ENCODE measurements at places on chromosomes 4 and X.
A peak's percentile ranks its signal among the peaks of the same experiment; 100 is the strongest.

DNA sequence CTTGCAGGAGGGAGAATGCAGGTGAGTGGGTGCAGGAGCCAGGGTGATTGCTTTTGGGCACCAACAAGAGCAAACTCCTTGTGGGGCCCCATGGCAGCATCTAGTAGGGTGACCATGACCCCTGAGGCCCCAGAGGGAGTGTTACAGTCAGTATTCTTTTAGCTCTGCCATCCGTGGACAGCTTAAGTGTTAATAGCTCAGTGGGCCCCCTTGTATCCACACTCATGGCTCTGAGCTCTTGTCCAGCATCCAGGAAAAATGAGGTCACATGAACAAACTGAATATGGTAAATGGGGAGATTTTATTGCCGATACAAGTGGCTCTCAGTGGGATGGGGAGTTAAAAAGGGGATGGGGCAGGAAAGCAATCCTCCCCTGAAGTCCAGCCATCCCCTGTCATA, 27.3 kb upstream of the LRCH2 start:
- DNase-seq: no peak

GRCh38 chr4:84647312-84647884, 64.5 kb downstream of the CDS1 start:
- no peak for DNase-seq

DNA sequence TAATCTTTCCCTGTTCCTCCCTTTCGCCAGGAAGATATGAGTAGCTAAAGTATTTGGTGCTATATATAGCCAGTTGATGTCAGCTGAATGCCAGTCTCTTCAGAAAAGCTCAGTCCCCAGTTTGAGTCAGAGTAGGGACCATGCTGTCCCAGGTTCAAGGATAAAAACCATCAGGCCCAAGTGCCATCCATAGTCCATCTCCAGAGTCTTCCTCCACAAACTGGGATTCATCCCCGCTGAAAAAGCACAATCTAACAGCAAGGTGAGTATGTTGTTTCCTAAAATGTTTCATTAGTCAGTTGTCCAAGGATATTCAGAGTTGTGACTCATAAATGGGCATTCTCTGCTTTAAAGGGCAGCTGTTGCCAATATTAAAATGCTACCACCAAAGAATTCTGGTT, at the start of gene MYOZ2:
MYOZ2 (plus strand) TSS at position 112 of the 401 bp plus-strand sequence. CDS start 694 bp downstream, outside the sequence.
- DNase-seq: no peak

DNA sequence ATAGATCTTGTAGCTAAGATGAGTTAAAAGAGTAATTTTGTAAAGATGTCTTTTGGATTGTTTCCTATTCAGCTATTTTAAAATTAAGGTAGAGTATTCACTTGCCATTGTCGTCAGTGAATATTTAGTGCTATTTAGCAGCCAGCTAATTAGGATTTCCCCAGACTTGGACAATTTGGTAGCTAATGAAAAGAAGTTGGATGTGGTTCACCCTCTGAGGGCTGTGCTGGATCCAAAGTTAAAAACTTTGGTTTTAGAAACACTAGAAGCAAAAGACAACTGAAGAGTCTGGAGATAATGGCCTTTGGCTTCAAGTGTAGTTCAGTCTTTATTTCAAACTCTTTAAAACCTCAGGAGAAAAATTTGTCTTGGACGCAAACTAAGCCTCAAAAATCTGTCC, 41.3 kb downstream of the ATG4A start:
- no peak for DNase-seq

DNA sequence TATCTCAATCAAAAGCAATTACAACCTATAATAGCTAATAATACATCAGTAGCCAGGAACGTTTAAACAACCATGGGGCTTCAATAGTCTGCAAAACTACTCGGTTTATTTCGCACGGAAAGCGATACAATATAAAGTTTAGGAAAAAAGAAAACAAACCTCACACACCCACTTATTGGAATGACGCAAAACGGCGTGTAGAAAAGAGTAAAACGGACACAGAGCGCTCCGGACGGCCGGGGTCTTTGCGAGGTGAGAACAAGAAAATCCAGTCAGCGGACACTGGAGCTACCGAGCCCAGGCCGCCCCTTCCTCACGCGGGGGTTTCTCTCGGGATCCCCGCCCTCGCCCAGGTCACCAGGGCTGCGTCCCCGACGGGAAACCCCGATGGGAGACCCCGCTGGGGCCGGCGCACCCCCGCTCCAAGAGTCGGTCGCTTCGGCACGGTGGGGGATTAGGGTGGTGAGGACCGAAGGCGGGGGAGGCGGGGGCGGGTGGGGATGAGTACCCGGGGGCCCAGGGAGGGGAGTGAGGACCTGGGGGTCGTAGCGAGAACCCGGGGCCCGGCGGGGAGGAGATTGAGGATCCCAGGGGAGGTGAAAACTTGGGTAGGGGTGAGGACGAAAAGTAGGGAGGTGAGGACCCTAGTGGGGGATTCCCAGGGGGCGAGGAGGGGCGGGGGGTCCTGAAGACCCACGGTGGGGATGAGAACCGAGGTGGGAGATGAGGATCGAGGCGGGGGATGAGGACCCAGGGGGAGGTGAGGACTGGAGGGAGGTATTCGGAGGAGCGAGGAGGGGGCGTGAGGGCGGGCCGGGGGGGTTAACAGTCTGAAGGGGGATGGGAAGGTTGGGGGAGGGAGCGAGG, 737 bp downstream of the NELFA start:
- no peak for DNase-seq

GRCh38 chrX:131677655-131678628, 134.1 kb downstream of the OR13H1 start:
- peak; percentile 2 for DNase-seq

DNA sequence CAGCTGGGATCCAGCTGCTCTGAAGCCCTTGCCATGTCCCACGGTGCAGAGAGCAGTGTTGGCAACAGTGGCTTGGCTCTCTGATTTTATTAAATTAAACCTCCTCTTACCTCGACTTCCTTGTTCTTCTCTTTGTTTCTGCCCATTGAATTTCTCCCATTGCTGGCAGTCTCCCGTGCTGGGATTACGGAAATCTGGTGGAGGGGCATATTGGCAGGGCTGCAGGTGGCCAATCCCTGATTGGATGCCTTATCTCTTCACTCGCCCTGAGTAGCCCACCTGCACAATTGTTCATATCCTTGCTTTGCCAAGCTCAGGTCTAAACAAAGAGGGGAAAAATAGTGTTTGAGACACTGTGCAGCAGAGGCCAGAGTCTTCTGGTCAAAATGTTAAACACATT, 493.9 kb downstream of the TMA16 start:
- no peak for DNase-seq

DNA sequence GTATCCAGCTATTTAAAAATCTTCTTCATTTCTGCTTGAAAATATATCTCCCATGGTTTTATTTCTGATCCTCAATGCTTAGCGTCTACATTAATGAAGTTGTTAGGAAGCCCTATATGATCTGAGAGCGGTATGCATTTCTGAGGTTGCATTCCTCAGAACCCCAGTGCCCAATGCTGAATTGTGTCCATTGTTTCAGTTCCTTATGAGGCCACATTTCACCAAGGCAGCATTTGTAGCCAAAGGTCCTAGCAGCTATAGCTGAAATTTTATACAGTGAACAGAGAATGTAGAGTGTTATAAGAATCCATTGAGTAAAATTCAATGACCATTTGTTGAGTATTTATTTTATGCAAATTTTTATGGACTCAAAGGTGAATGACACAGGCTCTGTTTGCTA, 209.5 kb downstream of the PCDH7 start:
- no peak for DNase-seq

DNA sequence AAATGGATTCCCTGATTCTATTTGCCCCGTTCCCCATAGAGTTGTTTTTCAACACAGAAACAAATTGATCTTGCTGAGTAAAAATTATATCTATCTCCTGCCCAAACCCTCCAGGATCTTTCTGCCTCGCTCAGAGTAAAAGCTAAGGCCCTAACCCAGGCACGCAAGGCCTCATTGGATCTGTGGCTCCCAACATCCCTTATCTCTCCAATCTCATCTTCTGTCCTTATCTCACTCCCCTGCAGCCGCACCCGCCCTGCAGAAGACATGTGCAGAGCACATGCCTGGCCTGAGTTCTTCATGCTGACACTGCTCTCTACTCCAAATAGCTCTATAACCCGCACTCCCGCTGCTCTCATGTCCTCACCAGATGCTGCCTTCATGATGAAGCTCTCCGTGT, 543.8 kb upstream of the ZFP42 start:
- no peak for DNase-seq

GRCh38 chrX:45758319-45758718, 557.6 kb upstream of the DIPK2B start:
- DNase-seq: no peak

DNA sequence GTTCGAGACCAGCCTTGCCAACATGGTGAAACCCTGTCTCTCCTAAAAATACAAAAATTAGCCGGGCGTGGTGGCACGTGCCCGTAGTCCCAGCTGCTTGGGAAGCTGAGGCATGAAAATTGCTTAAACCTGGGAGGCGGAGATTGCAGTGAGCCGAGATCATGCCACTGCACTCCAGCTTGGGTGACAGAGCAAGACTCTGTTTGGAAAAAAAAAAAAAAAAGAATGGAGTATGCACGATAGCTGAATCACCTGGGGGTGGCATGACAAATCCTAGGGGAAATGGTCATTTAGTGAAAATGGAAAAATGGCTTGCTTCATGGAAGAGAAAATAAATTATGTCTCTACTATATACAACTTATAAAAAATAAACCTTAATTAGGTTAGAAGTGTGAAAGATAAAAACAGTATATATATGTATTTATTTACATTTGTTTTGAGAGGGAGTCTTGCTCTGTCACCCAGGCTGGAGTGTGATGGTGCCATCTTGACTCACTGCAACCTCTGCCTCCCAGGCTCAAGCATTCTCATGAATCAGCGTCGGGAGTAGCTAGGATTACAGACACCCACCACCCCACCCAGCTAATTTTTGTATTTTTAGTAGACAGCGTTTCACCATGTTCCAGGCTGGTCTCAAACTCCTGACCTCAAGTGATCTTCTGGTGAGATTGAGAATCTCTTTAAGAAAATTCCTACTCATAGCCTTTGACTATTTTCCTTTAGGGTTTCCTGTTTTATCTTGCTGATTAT, 19.3 kb upstream of the ING2 start:
- DNase-seq: no peak

GRCh38 chrX:38220415-38221390, at the start of gene SRPX:
Gene SRPX, minus strand, starts transcription at chrX:38220871. Its CDS starts 79 bp downstream, at chrX:38220792.
- DNase-seq: no peak

DNA sequence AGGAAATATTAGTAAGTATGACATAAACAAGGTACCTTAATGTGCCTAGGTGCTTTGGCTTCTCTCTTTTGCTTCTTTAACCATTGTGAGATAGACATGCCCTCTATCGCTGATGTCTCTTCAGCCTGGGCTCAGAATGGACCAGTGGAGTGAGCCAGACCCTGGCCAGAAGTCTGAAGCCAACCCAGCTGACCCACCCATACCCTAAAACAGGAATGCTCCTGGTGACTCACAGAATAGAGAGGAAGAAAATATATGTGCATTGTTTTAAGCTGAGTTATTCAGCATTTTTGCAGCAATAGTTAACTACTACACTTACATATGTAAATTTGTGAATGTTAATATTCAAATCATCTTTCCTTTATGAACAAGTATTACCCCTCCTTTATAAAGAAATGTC, 167.5 kb upstream of the PCDH10 start:
- DNase-seq: no peak

DNA sequence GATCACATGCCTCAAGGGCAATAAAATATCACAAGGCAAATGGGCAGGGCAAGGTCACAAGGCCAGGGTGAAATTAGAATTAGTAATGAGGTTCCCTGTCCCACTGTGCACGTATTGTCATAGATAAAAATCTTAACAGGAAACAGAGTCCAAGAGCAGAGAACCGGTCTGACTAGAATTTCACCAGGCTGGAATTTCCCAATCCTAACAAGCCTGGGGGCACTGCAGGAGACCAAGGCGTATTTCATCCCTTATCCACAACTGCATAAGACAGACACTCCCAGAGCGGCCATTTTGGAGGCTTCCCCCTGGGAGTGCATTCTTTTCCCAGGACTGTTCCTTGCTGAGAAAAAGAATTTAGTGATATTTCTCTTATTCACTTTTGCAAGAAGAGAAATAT, 25.9 kb upstream of the PRDM5 start:
- DNase-seq: no peak

DNA sequence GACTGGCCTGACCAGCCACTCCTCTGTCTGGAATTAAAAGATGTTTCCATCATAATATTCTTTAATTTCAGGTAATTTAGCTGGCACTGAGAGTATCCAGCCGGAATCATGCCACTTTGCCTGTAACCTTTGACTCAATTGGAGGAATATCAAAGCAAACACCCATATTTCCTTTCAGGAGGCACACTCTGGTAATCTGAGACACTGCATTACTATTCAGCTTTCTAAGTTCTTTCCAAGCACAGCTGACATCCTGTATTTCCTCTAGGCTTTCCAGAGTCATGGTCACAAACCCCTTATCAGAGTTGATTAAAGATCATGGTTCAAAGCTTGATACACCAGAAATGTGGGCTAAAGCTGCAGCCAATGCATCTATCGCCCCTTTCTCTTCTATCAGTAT, 29.3 kb downstream of the INTS12 start:
- no peak for DNase-seq

GRCh38 chr4:88448889-88449288, 8.0 kb upstream of the HERC5 start:
- DNase-seq: no peak

GRCh38 chr4:116064331-116064730, 950.9 kb upstream of the NDST4 start:
- DNase-seq: no peak

DNA sequence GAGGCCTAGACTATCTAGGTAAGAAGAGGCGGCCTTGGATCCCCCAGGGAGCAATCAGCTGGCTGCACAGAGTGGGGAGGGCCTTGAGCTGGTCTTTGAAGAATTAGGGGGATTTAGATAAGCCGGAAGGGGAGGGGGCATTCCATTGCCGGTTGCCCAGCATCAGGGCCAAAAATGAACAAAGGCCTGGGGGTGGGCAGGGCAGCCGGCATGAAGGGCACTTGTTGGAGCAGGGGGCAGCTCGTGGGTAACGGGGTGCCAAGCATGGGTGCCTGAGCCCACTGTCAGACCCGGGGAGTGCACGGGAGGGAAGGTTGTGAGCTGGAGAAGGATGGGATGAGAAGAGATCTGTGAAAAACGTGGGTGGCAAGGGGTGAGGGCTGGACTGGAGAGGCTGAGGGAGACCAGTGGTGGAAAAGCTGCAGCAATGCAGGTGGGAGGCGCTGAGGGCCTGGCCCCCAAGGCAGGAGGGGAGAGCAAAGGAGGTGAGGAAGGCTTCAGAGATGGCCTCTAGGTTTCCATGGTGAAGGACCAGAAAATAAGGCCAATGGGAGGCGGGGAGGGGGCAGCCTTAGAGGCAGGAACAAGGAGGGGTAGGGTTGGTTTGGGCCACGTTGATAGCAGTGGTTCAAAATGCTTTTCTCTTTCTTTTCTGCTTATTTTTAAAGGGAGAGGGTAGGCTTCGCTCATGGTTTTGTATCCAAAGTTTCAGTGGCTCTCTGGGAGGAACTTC, 8.6 kb downstream of the KLF3 start:
- no peak for DNase-seq

GRCh38 chr4:72843466-72843865, 226.1 kb downstream of the COX18 start:
- DNase-seq: no peak

GRCh38 chr4:110412354-110413065, 63.4 kb upstream of the ENPEP start:
- no peak for DNase-seq

All from hematopoietic multipotent progenitor cell treated with erythropoietin and hydrocortisone succinate and interleukin-3 and kit ligand, for 15 days (in vitro differentiated cells).